Activated T-helper 1 cell treated with anti-CD3 and anti-CD28 coated beads, Interleukin-2, amount 50 U/mL, for 16 hours (primary cell): ENCODE measurements at places on chromosomes 1 and 21.

- DNase-seq, result no peak
Measured at GRCh38 chr1:168050307-168050706, 86.4 kb downstream of the GPR161 start.

DNA sequence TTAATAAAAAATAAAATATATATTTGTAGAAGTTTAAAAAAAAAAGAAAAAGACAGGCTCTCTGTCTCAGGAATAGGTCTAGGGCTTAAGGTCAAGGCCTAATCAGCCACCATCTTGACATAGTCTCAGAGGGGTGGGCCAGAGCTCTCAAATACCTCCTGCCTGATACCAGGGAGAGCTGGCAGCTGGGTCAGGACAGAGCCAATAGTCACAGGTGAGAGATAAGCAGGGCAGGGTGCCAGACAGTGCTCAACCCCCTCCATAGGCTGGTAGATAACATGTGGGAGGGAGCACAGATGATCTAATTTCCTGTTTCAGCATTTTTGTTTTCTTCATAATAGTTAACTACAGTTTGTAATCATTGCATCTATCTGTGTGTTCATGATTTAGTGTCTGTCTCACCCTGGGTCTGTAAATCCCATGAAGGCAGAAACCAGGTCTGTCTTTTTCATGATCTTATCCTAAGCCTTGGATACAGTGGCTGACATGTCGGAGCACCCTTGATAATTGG lies 152.0 kb upstream of the GRIK3 start:
- no peak for DNase-seq

DNA sequence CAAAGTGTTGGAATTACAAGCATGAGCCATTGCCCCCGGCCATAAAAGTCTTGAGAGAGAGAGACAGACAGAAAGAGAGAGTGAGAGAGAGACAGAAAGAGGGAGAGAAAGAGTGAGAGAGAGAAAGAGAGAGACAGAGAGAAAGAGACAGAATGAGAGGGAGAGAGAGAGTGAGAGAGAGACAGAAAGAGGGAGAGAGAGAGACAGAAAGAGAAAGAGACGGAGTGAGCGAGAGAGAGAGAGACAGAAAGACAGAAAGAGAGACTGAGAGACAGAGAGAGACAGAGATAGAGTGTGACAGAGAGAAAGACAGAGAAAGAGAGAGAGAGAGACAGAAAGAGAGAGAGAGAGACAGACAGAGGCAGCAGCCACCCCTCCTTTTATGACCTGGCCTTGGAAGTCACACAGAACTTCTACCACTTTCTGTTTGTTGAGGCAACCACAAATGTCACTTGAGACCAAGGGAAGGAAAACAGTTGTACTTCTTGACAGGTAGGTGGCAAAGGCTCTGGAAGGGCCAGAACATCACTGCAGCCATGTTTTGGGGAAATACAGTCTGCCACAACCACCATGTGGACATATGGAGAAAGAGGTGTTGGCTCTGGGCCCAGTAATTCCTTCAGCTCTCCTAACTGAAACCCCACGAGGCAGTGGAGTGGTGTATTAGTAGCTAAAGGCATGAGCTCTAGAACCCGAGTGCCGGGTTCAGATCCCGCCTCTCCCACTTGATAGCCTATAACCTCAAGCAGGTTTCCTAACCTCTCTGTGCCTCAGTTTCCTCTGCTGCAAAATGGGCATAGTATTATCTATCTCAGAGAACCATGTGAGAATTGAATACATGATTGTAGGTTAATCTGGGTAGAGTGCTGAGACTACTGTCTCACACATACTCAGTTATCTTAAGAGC lies 50.6 kb downstream of the TNFRSF8 start:
- no peak for DNase-seq

GRCh38 chr1:215054266-215054665 lies 28.3 kb upstream of the KCNK2 start:
- DNase-seq, result no peak

- no peak for DNase-seq
Measured at GRCh38 chr1:226110249-226111097, 48.0 kb downstream of the H3-3A start.

DNA sequence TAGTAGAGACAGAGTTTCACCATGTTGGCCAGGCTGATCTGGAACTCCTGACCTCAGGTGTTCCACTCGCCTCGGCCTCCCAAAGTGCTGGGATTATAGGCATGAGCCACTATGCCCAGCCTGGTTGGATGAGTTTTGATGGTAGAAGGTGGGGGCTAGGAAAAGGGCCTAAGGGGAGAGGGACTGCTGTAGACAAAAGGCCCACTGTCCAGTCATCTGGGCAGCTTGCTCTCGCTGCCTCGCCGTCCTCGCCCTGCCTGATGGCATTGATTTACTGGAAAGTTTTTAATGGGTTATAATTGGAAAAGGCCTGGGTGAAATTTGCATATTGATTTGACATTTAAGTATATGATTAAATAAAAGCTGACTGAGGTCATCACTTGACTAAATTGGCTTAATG lies 175.1 kb upstream of the CSF3R start:
- DNase-seq, result no peak

DNA sequence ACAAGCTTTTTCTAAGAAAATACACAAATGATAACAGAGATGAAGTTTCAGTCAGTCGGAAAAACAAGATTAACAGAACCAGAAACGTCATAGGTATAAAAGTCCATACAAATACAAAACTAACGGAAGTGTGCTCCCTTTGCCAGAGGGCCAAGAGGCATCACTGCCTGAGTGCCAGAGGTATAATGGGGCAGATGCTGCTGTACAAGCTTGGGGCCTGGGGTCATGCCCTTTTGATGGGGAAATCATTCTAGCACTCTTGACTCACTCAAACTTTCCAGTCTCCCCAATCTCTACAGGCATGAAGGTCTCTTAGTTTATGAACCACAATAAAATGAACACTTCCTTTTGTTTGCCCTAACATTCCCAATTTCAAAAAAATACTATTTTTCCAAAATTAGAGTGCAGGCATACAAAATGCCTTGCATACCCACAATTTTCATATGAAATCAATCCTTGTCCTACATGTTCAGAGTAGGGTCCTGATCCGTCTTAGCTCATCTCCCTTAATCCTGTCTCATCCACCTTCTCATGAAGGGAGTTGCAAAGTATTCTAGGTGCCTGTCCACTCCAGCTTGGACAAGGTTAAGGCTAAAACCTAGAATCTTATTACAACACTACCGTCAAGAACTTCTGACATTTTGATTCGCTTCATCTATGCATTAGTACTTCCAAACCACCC lies 1.5 kb downstream of the RPL22 start:
- DNase-seq, result no peak

DNA sequence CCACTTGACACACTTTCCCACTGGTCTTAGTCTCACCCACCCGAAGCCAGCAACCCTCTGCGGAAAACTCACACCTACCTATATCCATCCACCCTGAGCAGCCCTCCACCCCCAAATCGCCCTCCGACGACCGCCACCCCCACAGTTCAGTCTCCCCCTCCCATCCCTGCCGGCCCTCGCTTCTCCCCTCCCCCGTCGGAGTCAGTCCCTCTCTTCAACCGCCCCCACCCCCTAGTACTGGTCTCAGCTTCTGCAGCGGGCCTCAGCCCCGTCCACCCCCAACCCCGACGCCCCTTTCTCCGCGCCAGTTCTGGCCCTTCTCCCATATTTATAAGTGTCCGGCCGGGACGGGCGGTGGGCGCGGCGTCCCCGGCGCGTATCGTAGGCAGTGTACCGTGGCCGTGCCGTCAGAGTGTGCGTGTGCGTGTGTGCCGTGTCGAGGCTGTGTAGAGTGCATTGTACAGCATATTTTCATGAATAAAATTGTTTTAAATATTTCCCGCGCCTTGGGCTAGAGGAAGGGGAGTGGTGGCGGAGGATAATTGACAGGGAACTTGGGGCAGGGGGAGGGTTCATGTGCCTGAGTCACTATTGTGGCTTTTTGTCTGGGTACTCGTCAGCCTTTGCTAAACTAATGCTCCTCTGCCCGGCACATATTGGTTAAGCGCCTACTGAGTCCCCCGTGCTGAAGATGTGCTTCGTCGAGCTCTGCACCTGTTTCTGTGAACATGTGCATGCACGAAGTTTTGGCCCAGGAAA lies 22.0 kb downstream of the FOXO6 start:
- DNase-seq, result peak; percentile 23

- no peak for DNase-seq
Measured at GRCh38 chr1:105544475-105544874, 1512.0 kb upstream of the PRMT6 start.

- peak; percentile 84 for DNase-seq
Measured at GRCh38 chr1:23168445-23169194, at the start of gene LUZP1. TSS of gene LUZP1 (minus strand) at chr1:23168856.

- no peak for DNase-seq
Measured at GRCh38 chr1:206967096-206967849, 3.0 kb downstream of the FCAMR start.

GRCh38 chr1:9068981-9069325 lies 482 bp downstream of the SLC2A5 start:
- no peak for DNase-seq

DNA sequence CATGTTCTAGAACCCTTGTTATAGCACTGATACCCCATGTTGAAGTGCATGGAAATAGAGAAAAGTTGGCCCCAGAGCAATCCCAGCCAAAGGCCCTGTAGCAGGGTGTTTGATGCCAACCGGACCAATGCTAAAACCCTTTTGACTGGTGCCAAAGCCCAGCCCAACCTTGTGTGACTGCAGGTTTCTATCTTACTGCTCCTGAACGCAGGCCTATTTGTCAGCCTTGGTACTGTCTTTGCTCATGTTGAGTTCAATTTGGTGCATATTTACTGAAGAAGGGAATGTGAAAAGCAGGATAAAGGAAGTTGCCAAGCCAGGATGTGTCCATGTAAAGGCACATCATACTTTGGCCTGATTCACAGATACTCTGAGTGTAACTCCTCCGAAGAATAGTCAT lies 51.7 kb upstream of the NFASC start:
- no peak for DNase-seq

GRCh38 chr21:26064506-26064905 lies 106.1 kb downstream of the APP start:
- no peak for DNase-seq

DNA sequence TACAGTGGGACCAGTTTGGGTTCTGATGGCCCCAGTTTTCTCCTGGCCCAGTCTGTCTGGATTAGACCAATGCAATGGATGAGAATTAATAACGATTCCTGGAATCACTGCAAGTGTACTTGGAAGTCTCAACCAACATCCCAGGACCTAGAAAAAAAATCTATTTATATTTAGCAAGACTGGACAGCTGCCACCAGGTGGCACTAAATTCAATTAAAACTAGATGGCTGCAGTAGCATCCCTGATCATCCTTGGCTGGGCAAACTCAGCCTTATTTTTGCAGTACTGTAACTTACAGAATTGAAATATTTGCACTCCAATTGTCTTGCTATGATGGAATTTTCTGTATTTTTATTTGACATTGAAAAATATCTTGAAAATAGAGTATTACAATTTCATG lies 165.7 kb downstream of the NCAM2 start:
- no peak for DNase-seq

DNA sequence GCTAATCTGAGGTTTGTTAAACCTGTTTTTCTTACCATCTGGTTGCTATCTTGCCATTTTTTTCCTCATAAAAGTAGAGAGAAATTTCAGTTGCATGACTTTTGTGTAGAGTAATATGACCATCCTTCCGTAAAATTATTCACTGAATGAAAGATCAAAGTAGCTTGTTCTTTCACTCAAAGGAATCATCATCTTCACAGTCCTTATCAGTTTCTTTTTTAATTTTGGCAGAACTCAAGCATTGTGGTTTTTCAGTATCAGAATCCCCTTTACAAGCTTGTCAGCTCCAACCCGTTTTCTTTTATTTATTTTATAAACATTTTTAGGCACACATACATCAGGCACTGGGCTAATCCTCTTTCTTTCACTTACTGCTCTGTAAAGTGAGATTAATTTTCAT lies 91.7 kb downstream of the UBE2U start:
- DNase-seq, result no peak

DNA sequence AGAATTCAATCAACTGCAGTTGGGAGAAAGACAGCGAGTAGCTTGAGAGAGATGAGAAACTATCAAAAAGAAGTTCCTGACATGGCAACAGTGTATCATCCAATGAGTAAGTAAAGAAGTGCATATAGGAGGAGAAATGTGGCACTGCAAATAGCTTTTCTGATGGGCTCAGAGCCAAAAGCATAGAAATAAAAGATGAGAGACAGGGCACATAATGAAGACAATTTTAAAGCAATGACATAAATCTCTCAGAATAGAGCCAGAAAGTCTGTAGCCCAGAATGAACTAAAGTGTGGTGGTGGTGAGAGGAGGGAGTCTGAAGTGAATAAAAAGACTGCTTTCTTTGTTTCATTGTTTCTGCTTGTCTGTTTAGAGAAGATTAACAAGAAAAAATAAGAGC lies 34.3 kb downstream of the TNFSF18 start:
- DNase-seq, result no peak

DNA sequence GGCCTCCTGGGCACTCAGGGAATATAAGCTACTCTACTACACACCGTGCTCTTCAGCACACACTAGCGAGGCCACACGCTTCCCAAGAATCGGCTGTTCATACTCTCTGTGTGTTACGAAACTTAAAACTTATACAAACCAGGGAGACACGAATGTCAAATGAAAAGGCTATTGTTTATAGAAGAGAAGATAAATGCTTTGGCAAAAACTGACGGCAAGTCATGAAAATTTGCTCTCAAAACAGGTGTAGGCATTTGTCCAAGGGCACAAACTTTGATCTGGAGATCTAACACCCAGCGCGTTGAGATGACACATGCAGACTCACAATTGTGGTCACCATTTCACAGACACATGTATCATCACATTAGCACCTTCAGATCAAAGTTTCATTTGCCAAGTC lies 46.1 kb downstream of the USP48 start:
- DNase-seq, result no peak

DNA sequence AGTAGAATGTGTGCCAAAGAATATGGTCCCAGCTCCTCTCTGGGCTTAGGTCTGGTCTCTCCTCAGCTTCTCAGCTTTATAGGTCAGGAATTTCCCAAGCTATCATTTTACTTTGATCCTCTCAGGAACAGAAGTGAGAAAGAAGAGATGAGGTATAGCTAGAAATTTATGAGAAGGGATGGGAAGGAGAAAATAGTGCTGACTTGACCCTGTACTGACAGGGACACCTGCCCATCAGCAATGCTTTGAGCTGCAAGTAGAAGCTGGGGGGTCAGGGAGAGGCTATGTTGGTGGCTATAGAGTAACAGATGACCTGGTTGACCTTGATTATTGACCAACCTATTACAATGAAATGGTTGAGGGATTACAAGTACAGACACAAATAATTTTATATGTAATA lies 75.0 kb downstream of the XCL2 start:
- DNase-seq, result no peak
